ENCODE measurements at places on chromosomes 3 and 15. TPM values are rescaled to one million over a fixed set of nuclear protein-coding genes. Genes with fewer than 3 reads are reported as not detected.
A peak's percentile ranks its signal among the peaks of the same experiment; 100 is the strongest.

GRCh38 chr15:101091080-101092017 lies 160.5 kb downstream of the CHSY1 start:
- no peak for DNase-seq

DNA sequence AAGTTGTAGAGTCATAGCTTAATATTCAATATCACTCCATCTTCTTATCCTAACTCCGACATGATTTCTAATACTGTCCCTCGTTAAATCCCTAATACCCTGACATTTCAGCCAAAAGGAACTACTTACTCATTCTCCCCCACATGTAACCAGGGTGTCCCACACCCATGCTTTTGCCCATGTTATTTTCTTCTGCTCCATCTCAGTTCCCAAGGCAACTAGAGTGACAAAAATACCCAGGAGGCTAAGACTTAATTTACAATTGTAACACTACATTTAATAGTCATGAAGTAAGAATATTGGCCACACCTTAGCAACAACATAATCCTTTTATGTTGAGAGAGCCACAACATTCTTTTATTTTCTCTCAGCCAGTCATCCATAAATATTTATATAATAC lies 248.5 kb upstream of the TGFBR2 start:
- no peak for DNase-seq

DNA sequence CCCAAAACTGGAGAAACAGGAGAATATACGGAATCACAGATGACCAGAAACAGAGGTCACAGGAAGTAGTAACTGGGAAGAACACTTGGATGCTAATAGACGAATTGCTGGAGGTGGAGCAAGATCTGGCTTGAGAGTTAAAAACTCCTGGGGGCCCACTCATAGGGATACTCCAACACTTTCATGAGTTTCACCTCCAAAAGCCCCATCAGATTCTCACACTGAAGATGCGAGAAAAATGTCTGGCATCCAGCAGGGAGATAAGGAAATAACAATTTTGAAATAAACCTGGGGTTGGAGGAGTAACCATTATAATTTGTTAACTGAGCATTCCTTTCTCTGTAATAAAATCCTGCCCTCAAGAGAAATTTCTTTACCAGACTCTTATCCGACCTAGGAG lies 154.0 kb downstream of the ANXA2 start:
- DNase-seq, result no peak

DNA sequence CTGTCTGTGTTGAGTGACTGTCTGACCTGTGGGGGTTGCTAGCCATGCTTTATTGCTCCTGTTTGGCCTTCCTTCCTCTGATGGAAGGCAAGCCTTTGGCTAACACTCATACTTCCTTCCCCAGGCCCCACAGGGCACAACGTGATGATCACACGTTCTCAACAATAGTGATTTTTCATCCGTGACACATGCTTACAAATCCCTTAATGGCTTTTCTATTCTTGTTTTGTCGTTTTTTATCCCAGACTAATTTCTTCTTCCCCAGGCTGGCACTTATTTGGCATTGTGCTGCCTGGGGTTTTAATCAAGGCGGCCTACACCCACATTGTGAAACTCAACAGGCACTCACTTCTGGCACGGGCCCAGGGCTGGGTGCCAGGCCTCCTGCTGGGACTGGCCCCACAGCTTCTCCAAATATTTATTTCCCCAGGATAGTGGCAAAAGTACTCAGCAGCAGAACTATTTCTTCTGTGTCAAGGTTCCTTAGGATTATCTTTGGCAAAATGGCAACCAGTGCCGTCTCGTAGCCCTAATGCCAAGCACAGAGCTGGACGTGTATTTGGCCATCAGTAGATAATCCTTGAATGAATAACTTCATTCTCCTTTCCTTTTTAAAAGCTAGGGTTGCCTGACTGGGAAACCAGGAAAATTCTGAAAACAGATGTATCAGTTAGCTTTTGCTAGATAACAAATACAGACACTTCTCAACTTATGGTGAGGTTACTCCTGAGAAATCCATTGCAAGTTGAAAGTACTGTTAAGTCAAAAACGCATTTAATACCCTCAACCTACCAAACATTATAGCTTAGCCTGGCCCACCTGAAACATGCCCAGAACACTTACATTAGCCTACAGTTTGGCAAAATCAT lies 30.6 kb downstream of the CMTM7 start:
- DNase-seq, result peak; percentile 75

Gene DNAH12
- total RNA-seq, result not detected

Gene PARP15
- total RNA-seq, result not detected
